ENCODE measurements at places on chromosomes 5 and 9.
A peak's percentile ranks its signal among the peaks of the same experiment; 100 is the strongest.

DNA sequence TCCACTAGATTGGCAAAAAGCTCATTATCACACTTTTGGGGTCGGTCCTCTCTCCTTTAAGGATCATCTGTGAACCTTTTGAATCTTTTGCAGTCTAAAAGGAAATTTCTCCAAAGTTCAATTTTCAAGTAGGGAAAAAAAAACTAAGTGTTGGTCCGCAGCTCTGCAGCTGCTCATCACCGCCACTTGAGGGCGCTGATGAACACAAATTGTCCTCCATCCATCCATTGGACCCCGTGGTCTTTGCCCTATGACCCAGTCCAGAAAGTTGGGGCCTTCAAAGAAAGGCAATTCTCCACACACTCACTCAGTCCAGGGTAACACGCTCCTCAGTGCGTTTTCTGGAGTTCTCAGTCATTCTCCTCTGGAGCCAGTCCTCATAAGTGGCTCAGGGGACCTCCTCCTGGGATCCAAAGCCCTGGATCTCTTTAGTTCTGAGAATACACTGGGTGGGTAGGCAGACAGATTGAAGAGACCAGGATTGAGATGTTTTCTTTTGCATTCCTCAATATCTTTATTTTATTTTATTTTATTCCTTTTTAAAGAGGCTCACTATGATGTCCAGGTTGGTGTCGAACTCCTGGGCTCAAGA lies 63.6 kb upstream of the SLC28A3 start:
- no peak for DNase-seq

DNA sequence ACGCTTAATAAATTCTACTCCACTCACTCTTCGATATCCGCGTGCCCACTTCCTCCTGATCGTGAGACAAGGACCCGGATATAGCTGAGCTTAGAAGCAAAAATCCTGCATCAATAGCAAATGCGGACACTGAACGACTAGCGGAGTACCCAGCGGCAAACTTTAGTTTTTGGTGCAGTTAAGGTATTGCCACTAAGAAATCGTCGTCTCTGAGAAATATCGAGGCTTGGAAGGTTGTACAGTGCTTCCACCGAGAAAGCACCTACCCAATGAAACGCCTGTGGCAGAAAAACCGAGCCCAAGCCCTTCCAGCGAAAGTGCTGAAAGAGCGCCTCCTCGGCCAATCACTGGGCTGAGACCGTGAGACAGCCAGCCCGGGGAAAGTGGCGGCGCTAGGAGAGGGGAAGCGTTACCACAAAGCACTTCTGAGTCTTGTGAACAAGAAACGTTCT lies 32.2 kb downstream of the ANXA2R start:
- peak; percentile 85 for DNase-seq

- no peak for DNase-seq
These were observed 81.3 kb downstream of the ALDH7A1 start for GRCh38 chr5:126513703-126514102.

DNA sequence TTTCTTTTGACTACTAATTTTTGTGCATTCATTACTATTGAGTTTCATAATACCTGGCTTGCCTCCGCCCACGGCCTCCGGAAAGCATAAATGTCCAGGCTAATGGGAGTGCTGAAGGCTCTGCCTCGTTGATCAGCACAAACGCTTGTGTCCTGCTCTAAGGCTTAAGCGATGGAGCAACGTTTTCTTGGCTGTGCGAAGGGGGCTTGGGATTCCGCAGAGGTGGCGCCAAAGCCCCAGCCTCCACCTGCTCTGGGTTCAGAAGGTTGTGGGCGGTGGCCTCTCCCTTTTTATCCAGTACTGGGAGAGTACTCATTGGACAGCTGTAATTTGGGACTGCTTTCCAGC lies 19.7 kb downstream of the ANXA2R start:
- no peak for DNase-seq

DNA sequence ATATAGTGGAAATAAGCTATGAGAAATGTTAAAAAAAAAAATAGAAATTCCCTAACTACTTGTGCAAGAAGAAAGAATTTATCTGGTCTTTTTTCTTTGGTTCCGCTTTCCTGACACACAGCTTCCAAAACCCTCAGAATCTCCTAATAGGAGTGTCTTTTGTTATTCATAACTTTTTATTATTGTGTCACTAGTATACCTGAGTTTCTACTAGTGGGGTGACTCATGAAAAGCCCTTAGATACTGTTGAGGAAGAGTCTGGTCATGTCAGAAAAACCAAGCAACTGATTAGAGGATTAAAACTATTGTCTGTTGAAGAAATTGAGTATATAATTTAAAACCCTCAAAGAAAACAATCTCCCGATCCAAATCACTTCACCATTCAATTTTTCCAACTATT lies 152.8 kb upstream of the IFNE start:
- DNase-seq, result no peak

GRCh38 chr9:9790216-9790872 lies 822.5 kb downstream of the PTPRD start:
- no peak for DNase-seq

GRCh38 chr5:179268966-179269693 lies 76.1 kb downstream of the ADAMTS2 start:
- DNase-seq, result no peak

DNA sequence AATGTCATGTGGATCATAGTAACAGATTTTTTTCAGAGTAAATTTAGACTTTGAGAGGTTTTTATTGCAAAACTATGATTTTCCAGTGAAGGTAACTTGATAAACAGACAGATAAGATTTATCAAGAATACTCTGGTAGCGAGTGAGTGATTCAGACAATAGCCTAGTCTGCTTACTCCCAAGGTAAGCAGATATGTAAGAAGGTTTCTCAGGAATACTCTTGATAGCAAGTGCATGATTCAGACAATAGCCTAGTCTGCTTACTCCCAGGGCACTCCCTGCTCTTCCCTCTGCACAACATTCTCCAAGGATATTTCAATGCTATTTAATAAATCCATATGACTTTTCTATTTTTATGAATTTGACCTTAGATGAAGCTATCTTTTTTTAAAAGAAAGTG lies 1881.5 kb downstream of the EFNA5 start:
- no peak for DNase-seq

GRCh38 chr5:112737070-112737462 lies 619 bp upstream of the APC start:
- DNase-seq, result no peak

DNA sequence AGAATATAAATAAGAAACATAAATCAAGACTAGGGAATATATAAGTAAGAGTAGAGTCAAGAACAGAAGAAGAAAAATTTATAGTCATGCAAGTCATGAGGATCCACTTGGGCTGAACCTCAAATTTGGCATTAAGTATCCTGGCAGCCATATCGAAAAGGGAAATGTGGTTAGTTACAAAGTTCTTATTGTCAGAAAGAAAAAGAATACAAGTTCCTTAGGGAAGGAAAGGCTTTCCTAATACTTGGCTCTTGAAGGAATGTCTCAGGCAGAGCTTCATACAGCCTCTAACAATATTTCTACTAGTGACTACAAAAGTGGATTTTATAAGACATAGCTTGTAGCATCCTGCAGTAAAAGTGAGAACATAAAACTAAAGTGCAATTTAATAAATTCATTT lies 45.4 kb downstream of the TMEM252 start:
- no peak for DNase-seq

DNA sequence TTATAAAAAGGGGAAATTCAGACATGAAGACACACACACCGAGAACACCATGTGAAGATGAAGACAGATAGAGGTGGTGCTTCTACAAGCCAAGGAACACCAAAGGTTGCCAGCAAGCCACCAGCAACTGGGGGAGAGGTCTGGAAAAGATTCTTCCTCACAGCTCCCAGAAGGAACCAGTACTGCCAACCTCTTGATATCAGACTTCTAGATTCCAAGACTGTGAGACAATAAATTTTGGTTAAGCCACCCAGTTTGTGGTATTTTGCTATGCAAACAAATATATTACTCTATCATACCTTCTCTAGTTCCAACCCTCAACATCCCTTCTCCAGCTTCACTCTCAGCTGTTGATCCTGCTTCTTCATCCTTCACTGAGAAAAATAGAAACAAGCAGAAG lies 451.1 kb downstream of the EBF1 start:
- no peak for DNase-seq

GRCh38 chr5:61731267-61731945 lies 399.3 kb downstream of the ZSWIM6 start:
- DNase-seq, result no peak

DNA sequence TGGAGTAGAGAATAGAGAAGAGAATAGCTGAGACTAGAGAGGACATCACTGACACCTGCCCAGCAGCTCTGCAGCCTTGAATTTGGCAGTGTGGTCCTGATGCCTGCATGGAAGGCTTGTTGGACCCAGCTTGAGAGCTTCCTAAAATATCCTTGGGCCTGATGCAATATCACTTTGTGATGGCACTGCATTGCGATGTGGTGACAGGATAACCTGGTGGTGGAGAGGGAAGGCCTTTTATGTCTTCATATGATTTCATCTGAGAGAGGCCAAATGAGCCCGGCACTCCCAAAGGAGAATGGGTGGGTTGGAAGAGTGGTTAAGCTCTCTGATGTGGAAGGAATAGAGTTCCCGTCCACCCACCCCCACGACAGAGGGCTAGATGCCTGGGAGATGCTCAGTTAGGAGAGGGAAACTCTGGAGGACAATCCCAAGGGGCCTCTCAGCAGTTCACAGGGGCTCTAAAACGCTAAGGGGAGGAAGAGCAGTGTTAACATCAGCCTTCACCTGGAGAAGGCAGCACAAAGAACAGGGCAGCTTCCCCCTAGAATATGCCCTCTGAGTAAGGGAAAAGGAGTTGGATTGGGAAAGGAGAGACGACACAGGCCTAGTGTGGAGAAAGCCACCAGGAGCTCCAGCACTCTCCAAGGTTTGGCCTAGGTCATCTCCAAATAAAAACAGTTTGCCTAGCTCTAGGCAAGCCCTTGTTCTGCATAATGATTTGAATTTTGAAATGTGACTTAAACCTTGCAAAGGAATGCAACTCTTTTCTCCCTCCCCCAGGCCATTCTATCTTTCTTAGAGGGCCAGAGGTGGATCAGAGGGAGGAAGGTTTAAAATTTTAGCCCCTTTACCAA lies 99.8 kb upstream of the SSBP2 start:
- DNase-seq, result no peak

GRCh38 chr9:93107151-93107824 lies 11.3 kb downstream of the CARD19 start:
- DNase-seq, result no peak

- DNase-seq, result peak; percentile 86
These were observed 31.4 kb upstream of the EGFL7 start for GRCh38 chr9:136631038-136632000.

DNA sequence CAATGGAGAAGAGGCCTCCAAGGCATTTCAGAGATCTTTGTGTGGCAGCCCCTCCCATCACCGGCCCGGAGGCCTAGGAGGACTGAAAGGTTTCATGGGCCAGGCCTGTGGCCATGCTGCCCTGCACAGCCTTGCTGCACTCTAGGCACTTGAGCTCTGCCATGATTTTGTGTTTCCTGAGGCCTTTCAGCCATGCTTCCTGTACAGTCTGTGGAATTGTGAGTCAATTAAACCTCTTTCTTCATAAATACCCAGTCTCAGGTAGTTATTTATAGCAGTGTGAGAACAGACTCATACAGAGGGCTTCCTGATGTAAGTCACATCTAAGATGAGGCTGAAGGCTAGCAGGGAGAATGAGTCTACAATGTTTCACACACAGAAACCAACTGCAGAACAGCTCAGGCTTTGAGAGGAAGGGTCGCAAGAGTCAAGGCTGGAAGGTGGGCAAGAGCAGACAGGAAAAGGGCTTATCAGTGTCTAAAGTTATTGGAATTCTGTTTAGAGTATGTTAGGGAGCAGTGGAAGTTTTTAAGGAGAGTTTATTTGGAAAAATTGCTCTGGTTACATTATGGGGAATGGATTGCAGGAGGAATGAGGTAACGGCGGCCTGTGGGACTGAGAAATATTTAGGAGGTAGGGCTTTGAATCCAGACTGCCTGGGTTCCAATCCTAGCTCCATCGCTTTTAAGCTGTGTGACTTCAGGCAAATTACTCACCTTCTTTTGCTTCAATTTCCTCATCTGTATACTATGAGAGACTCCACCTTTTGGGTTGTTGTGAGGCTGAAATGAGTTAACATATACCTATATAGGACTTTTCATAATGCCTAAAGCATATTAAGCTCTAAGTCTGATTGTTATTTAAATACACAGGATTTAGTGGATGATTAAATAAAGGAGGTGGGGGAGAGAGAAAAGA lies 291.2 kb downstream of the CWC27 start:
- no peak for DNase-seq

- no peak for DNase-seq
These were observed 108.5 kb upstream of the MAP1B start for GRCh38 chr5:71998746-71999145.

GRCh38 chr9:87160148-87161102 lies 213.1 kb upstream of the GAS1 start:
- no peak for DNase-seq

Data from CD4-positive, alpha-beta T cell treated with Interleukin-1 beta for 1 hour (primary cell).